ENCODE measurements at places on chromosomes 3 and 15. TPM values are rescaled to one million over a fixed set of nuclear protein-coding genes. Genes with fewer than 3 reads are reported as not detected.

DNA sequence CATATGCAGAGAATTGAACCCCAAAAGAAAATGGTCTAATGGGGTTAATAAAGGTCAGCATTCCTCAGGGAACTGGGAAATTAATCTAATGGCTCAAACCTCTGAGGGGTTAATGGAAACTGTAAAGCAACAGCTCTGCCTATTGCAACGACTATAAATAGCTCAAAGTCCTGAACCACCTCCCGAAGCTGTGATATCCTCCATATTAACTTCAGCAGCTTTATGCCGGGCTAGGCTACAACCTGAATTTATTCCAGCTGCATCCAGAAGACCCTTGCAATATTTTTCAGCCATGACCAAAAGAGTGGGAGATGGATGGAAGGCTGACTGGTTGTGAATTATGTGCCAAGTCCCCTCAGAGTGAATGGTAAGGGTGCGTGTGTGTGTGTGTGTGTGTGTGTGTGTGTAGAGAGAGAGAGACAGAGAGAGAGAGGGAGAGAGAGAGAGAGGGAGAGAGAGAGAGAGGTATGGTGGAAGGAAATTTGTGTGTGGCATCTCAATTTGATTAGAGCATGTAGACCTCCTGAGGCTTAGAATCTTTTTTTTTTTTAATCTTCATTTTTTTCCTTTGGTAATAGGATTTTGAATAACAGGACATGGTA is 109.9 kb downstream of the PDCD6IP start:
- DNase-seq: no peak

- no peak for DNase-seq
Observed at GRCh38 chr3:155001289-155002010, 78.7 kb upstream of the MME start.

- no peak for DNase-seq
Observed at GRCh38 chr3:141071681-141072260, 20.6 kb downstream of the SPSB4 start.

DNA sequence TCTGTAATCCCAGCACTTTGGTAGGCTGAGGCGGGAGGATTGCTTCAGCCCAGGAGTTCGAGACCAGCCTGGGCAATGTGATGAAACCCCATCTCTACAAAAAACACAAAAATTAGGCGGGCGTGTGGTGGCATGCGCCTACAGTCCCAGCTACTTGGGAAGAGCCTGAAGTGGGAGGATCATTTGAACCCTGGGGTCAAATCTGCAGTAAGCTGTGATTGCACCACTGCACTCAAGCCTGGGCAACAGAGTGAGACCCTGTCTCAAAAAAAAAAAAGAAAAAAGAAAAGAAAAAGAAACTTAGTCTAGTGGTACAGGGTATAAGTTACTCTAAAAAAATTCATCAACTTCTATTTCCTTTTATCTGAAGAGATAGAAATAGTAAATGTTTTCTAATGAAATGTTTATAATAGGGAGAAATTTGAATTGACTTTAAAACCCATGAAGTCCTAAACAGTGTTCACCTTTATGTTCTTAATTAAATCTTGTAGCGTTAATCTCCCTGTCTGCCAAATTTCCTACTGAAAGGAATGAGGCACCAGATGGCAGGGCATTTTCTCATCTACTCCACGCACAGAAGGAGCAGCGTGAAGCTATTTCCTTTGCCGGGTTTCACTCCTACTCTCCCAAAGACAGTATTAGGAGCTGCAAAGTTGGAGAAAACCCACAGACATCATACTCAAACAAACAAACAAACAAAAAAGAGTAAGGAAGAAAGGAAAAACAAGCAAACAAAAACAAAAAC is 1.9 kb downstream of the PCLAF start:
- no peak for DNase-seq

Gene FGF12
- total RNA-seq: not detected

Gene POPDC2
- total RNA-seq: 3.3 TPM

Gene DUOX2
- not detected for total RNA-seq

Gene CHL1
- not detected for total RNA-seq
